CD4-positive, alpha-beta memory T cell (primary cell): ENCODE measurements at places on chromosomes 1 and 21. TPM values are rescaled to one million over a fixed set of nuclear protein-coding genes. Genes with fewer than 3 reads are reported as not detected.

Gene CFHR2
- total RNA-seq = not detected

Gene IFI44L
- total RNA-seq = 5.3 TPM

Gene RNU1-2
- 3,866 TPM for total RNA-seq

Gene CFAP107
- not detected for total RNA-seq

Gene SYNC
- not detected for total RNA-seq

Gene ZNF683
- not detected for total RNA-seq

Gene TRIM46
- total RNA-seq = 8.4 TPM

Gene ERG
- not detected for total RNA-seq

Gene VANGL2
- not detected for total RNA-seq

Gene LHX4
- total RNA-seq = not detected

GRCh38 chr1:21499283-21499950, 9.8 kb upstream of the ALPL start:
- no peak overlapping the region for H3K27ac ChIP-seq
- no peaks in the 10 kb centered on the region for H3K27me3 ChIP-seq
- no peaks in the 10 kb centered on the region for H3K36me3 ChIP-seq
- DNase-seq = no peak

- no peaks in the 10 kb centered on the region for H3K36me3 ChIP-seq
- H3K4me3 ChIP-seq = no peak overlapping the region
- no peaks in the 10 kb centered on the region for H3K27me3 ChIP-seq
- no peak overlapping the region for H3K27ac ChIP-seq
These were observed 71.7 kb upstream of the ZBTB18 start for GRCh38 chr1:243979396-243979795.

DNA sequence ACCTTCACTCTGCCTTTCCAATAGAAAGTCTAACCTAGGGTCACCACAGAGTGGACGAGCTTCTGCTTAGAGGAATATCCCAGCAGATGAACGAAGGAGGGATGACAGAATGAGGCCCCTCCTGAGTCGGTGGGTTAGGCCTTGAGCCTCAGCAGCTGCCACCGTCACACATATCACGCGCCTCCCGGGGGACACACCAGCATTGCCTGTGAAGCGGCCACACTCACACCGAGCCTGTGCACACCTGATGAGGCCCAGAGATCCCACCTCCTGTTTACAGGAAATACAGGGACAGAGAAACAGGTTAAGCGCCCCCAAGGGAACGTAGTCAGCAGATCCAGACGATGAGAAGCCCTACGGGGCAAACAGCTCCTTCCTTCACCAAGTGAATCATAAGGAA, 25.1 kb upstream of the LRRC47 start:
- H3K4me3 ChIP-seq = no peak overlapping the region
- no peak for DNase-seq
- H3K4me1 ChIP-seq = no peaks in the 10 kb centered on the region
- peaks cover 38% of the 10 kb centered on the region for H3K36me3 ChIP-seq
- no peaks in the 10 kb centered on the region for H3K27me3 ChIP-seq

GRCh38 chr1:89844860-89845259, 24.0 kb downstream of the LRRC8D start:
- H3K36me3 ChIP-seq = no peaks in the 10 kb centered on the region
- no peak for DNase-seq
- peak overlapping the region; percentile 87 for H3K4me3 ChIP-seq

DNA sequence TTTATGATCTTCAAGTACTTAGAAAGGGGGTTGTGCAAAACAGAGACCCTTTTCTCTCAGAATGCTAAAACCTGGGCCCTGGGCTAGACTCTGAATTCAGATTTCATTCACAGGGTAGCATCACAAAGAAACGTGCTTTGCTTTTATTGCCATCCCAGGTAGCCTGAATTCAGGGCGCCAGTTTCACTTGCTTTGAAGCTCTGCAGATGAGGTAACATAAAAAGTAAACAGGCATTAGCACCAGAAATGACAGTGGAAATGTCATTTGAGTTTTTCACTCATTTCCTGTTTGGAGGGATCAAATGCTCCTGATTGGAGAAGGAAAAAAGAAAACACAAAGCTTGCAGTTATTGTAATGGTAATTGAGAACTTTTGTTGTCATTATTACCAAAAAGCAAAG, 2.6 kb downstream of the SYPL2 start:
- no peaks in the 10 kb centered on the region for H3K36me3 ChIP-seq
- H3K4me1 ChIP-seq = no peaks in the 10 kb centered on the region
- H3K27me3 ChIP-seq = peaks cover 39% of the 10 kb centered on the region
- no peak overlapping the region for H3K27ac ChIP-seq

- DNase-seq = no peak
- H3K4me1 ChIP-seq = no peaks in the 10 kb centered on the region
- H3K27ac ChIP-seq = no peak overlapping the region
- H3K4me3 ChIP-seq = no peak overlapping the region
- H3K36me3 ChIP-seq = no peaks in the 10 kb centered on the region
These were observed 13.3 kb upstream of the PCBP3 start for GRCh38 chr21:45630066-45630694.

GRCh38 chr1:229430761-229431283, 3.1 kb downstream of the ACTA1 start:
- peaks cover 32% of the 10 kb centered on the region for H3K27me3 ChIP-seq
- no peak for DNase-seq
- peaks cover 22% of the 10 kb centered on the region for H3K4me1 ChIP-seq
- no peaks in the 10 kb centered on the region for H3K36me3 ChIP-seq
- peak overlapping the region; percentile 32 for H3K4me3 ChIP-seq

DNA sequence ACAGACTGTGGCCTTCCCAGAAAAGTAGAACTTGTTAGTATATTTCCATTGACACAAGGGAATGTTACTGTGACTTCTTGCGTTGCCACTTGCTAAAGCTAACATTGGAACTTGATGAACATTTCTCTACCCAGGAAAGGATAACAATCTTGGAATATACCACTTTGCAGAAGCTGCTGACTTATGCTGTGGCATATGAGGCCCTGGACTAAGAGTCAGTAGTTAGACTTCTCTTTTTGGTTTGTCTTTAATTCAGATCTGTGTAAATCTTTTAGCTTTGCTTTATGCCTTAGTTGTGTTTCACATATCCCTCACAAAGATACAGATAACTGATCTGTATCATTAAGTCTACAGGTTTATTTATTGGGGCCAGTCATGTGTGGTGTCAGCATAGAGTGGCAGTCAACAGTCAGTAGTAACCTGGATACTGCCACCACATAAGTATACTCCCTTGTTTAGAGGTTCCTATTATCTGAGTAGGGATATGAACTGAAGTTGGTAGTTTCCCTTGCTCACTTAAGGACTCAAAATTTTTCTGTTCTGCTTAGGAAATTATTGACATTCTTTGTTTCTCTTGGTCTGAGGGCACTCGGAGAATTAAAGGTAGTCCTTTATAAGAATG, 14.7 kb downstream of the RNF2 start:
- no peak for DNase-seq
- no peak overlapping the region for H3K27ac ChIP-seq
- peaks cover 16% of the 10 kb centered on the region for H3K4me1 ChIP-seq
- no peaks in the 10 kb centered on the region for H3K36me3 ChIP-seq
- H3K4me3 ChIP-seq = no peak overlapping the region

- H3K27ac ChIP-seq = no peak overlapping the region
- H3K27me3 ChIP-seq = no peaks in the 10 kb centered on the region
- no peaks in the 10 kb centered on the region for H3K36me3 ChIP-seq
- no peaks in the 10 kb centered on the region for H3K4me1 ChIP-seq
- no peak overlapping the region for H3K4me3 ChIP-seq
- DNase-seq = no peak
These were observed 9.0 kb upstream of the ELOVL1 start for GRCh38 chr1:43376723-43377235.

DNA sequence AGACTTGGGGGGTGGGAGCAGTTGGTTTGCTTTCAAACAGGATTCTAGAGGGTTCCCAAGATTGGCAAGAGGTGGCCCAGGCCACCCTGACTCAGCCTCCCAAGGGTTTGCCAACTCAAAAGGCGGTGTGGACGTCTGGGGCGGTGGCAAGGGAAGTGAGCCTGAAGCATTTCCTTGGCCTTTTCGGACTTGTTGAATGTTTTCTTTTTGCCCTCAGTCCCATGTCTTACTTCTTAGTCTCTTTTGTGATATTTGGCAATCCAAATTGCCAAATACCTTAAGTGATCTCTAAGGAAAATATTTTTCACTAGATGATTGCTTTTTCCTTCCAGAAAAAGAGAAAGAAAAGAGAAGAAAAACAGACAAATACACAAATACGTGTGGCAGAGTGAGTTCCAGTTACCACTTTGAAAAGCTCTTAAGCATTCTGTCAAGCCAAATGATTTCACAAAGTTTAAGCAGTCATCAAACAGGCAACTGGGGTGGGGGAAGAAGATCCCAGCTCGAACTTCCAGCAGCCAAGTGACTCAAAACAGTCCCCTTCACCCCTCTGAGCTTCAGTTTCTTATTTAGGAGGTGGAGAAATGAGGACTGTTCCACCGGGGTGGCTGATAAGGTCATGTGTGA, 374.6 kb upstream of the USP24 start:
- no peaks in the 10 kb centered on the region for H3K27me3 ChIP-seq
- no peak for DNase-seq
- H3K4me1 ChIP-seq = no peaks in the 10 kb centered on the region
- H3K36me3 ChIP-seq = no peaks in the 10 kb centered on the region
- no peak overlapping the region for H3K27ac ChIP-seq

DNA sequence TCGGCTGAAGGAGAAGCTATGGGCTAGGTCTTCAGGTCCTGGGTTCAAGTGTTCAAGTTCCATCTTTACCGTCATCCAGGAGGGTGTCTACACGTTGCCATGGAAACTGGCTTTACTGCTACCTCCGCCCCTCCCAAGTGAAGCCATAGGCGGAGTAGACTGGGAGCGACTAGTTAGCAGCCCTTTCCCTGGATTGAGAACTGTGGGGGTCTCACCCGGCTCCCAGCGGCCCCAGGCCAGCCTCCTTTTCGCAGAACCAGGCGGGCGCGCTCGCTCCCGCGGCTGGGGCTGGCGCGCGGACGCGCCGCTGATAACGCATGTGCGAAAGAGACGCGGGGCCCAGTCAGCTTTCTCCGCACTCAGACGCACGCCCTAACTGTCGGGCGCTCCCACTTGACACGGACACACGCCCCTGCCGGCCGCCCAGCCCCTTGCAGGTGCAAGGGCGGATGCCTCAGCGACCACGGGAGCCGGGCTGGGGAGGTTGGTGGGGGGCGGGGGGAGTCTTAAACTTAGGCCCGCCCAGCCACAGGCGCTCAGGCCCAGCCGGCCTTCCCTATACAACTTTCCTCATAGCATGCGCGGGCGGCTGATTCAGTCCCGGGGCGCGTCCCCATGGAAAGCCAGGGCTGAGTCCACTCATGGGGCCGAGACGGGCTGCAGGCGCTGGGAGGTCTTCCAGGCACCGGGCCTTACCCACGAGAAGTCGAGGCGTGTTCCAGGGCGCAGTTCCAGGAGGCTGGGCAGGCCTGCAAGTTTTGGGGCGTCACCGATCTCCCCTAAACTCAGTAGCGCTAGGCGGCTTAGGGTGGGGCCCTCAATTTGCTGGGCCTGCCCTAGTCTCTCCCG, 7.4 kb downstream of the EFNA4 start:
- peaks cover 30% of the 10 kb centered on the region for H3K4me1 ChIP-seq
- peak; percentile 73 for DNase-seq
- no peak overlapping the region for H3K27ac ChIP-seq
- no peaks in the 10 kb centered on the region for H3K27me3 ChIP-seq
- no peaks in the 10 kb centered on the region for H3K36me3 ChIP-seq

GRCh38 chr1:203278082-203278884, 27.0 kb upstream of the BTG2 start:
- H3K4me1 ChIP-seq = peaks cover 37% of the 10 kb centered on the region
- peak overlapping the region; percentile 11 for H3K27ac ChIP-seq
- H3K4me3 ChIP-seq = no peak overlapping the region
- no peaks in the 10 kb centered on the region for H3K36me3 ChIP-seq
- no peaks in the 10 kb centered on the region for H3K27me3 ChIP-seq

DNA sequence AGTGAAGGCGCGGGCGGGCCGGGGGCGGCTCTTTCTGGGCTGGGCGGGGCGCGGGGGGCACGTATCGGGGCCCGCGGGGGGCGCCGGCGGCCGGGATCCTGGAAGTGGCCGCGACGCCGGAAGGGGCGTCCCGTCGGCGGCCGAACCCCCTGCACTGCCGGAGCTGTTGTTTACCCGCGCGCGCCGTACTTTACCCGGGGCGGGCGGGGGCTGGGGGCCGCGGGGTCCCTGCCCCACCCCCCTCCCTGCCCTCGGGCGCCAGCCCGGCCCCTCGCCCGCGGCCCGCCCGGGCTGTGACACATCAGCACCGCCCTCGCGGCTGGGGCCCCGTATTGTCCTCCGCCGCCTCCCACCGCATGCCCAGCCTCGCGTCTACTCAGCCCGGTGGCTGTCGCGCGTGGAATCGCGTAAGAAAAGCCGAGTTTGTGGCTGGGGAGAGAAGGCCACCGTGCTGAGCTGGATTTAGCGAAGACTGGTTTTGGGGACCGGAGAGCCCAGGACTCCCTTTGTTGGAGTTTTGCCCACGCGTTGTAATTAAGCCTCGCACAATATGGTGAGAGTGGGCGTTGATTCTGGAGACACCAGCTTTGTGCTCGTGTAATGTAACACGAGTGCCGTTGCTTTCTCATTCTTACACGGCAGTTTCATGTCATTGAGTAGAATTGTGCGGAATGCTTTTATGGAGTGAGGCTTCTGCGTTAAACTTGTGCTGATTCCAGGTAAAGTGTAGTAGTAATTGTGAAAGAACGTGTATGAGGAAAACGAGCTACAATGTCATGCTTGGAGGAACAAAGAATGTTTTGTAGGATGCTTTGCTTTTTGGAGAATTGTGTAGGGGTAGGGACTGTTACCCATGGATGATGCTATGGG, 559 bp downstream of the BACH1 start:
- peak overlapping the region; percentile 47 for H3K27ac ChIP-seq
- peak; percentile 69 for DNase-seq
- peak overlapping the region; percentile 67 for H3K4me3 ChIP-seq
- H3K36me3 ChIP-seq = no peaks in the 10 kb centered on the region
- no peaks in the 10 kb centered on the region for H3K27me3 ChIP-seq
- H3K4me1 ChIP-seq = peaks cover 65% of the 10 kb centered on the region

DNA sequence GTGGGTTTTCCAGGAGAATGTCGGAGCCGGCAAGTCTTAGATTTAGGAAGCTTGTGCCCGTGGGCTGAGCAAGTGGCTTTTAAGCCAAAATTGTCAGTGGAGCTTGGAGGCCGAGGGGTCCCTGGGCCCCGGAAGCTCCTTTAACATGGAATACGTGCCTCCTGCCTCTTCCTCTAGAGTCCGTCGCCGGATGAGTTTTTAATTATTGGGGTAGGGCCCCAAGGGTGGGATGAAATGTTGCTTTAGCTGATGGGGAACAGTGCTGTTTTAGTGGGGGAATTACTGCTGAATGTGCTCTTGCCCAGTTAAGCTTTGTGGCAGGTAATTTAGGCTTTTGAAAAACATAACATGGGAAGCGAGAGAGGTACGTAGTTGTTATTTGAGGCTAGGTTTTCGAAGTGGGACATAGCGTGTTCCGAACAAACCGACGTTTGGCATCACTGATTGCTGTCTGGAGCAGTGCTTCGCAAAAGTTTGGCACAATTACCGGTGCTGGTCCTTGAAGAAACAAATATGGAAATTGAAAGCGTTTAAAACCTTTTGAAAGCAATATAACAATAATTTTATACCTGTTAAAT, 786 bp downstream of the RPL5 start:
- H3K27ac ChIP-seq = peak overlapping the region; percentile 93
- DNase-seq = no peak
- H3K4me1 ChIP-seq = peaks cover 53% of the 10 kb centered on the region

- H3K27ac ChIP-seq = peak overlapping the region; percentile 6
- H3K27me3 ChIP-seq = no peaks in the 10 kb centered on the region
- no peak for DNase-seq
- peaks cover 30% of the 10 kb centered on the region for H3K36me3 ChIP-seq
- H3K4me3 ChIP-seq = no peak overlapping the region
These were observed 17.6 kb downstream of the SLC2A1 start for GRCh38 chr1:42940851-42941639.
